H7 (cell line): ENCODE measurements at places on chromosomes 11 and 22.

DNA sequence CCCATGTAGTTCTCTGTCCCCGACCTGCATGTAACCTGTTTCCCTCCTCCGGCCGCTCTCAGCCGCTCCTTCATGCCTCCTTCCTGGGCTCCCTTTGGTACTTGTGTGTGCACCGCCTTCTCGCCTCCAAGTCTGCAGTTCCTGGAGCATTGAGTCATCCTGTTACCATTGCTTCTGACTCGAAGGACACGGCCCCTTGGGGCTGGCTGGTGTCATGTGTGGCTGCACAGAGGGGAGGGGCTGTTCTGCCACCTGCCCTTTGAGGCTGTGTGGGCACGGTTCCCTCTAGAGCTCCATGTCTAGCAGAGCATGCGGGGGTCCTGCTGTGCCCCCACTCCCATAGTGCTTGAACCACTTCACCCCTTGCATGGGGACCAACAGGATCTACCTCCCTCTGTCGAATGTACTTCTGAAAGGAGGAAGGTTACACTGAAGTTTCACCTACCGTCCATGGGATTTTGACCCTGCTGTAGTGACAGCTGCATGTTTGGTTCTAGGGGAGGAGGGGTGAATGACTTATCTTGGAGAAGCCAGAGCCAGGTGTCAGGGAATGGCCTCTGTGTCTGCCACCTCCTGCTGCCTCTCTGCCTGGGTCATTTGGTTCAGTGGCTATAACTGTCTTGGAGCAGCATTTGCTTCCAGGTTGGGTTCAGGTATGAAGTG, 39.6 kb downstream of the BCR start:
- DNase-seq, result no peak

- DNase-seq, result peak; percentile 13
Measured at GRCh38 chr11:55707029-55707428, 45.0 kb downstream of the OR4C6 start.

DNA sequence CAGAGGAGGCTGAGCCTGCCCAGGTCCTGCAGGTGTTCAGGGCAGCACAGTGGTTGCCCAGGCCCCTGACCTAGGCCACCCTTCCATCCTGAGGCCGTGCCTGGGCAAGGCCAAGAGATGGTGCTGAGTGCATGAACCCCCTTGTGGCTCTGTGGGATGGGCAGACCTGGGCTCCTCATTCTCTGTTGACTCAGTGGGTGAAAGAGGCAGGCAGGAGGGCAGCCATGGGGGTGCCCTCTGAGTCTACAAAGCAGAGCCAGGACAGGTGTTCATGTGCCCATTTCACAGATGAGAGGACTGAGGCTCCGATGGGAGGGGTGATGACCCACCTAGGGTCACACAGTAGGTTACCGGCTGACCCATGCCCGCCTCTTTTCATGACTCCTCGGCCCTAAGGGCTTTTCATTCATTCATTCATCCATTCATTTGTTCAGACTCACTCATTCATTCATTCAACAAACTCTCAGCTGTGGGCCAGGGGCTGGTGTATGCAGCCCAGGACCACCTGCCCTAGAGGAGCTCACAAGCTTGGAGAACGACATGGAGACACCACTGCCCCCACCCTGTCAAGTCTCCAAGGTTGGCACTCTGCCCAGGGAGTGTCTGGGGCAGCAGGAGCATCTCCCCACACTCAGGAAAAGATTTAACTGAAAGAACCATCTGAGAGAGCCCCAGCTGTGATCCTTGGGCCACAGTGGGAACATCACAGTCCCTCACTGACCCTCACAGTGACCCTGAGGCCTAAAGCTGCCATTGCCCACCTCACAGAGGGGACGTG, 40.5 kb downstream of the IGLL5 start:
- peak; percentile 22 for DNase-seq

DNA sequence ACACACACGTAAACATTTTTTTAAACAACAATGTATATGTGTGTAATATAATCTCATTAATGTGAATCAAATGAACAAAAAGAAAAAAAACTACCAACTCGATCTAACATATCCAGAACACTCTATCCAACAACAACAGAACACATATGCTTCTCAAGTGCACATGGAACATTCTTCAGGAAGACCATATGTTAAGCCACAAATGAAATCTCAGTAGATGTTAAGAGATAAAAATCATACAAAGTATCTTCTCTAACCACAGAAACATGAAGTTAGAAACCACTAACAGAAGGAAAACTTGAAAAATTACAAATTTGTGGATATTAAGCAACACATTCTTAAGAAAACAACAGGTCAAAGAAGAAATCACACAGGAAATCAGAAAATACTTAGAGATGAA, 25.5 kb upstream of the TMEM45B start:
- no peak for DNase-seq

GRCh38 chr11:130825561-130825960, 90.7 kb downstream of the SNX19 start:
- DNase-seq, result no peak

DNA sequence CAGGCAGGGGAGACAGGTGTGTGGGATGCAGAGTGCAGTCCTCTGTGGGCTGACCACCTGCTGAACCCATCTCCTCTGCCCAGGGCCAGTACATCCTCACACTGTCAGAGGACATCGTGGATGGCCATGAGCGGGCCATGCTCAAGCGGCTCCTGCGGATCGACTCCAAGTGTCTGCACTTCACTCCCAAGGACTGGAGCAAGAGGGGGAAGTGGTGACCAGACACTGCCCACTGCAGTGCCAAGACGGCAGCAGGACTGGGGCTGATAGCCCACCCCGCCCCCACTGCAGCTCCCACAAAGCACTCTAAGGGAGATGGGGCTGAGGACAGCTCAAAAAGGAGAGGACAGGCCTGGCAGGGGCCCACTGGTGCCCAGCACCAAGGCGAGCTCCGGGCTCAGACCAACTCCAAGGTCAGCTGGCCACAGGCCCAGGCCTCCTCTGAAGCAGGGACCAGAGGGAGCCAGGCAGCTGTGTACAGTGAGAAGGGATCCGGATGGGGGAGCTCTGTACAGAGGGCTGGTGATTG, 1.6 kb downstream of the RNASEH2C start:
- no peak for DNase-seq

DNA sequence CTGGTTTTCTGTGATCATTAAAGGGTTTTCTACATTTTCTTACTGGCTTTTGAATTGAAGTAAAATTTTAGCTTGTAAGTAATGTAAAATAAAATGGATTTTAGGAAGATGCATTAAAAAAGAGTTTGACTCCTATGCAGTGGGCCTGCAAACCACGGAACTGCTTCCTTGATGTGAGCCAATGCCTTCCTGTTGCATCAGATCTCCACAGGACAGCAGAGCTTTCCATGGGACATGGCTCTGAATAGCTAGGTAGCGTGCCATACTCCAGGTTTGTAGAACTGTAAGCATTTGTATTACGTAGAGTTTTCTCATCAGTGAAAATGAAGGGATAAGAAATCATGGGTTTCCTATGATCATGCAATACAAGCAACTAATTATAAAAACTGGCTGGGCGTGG, 133.4 kb downstream of the SWAP70 start:
- DNase-seq, result no peak

GRCh38 chr11:47109051-47109726, 67.5 kb downstream of the ARFGAP2 start:
- DNase-seq, result no peak

- DNase-seq, result no peak
Measured at GRCh38 chr11:99366546-99366945, 345.8 kb downstream of the CNTN5 start.

DNA sequence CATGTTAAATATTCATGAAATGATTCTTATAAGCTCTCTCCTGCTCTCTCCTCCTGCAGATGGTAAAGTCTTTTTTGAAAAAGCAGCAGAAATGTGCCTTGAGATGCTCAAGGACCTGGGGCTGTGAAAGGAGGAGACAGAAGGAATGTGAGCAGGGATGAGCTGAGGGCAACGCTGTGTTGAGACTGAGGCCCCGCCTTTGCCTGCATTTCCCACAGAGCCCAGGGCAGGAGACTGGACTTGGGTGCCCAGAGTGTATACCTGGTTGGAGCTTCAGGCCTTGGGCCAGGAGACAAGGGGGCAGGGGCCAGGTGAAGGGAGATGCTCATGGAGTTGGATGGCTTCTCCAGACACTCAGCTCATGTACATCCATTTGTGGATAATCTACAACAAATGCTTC, 39.2 kb downstream of the CEP164 start:
- no peak for DNase-seq

- no peak for DNase-seq
Measured at GRCh38 chr11:78429660-78430059, 12.0 kb upstream of the GAB2 start.

DNA sequence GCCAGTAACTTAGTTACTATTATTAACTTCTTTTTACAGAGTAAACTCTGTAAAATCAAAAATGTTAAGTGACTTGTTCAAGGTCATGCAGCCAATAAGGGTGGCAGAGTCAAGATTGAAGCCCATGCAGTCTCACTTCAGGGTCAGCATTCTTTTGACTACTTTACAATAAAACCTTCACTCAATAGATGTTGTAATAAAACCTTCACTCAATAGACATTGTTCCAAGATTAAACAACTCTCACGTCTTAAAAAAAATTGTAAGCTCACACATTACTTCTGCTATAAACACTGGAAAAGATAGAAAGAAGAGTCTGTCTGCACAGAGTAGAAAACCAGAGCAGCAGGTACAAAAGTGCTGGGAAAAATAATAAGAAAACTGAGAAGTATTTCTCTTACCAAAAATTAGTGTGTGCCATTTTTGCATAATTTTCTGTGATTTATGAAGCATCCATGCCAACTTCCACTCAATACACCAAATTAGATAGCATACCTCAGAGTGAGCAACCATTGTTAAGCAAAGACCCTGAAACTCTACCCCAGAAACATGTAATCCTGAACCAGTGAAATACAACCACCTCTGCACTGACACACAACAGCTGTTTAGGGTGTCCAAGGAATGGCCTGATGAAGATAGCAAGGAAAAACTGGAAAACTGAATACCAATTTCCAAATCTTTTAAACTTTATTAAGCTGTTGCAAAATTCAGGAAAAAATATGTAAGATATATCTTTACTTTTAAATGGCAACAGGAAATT, 4.9 kb upstream of the SOX6 start:
- DNase-seq, result no peak

- peak; percentile 85 for DNase-seq
Measured at GRCh38 chr11:33869481-33870422, 22.1 kb downstream of the LMO2 start.

DNA sequence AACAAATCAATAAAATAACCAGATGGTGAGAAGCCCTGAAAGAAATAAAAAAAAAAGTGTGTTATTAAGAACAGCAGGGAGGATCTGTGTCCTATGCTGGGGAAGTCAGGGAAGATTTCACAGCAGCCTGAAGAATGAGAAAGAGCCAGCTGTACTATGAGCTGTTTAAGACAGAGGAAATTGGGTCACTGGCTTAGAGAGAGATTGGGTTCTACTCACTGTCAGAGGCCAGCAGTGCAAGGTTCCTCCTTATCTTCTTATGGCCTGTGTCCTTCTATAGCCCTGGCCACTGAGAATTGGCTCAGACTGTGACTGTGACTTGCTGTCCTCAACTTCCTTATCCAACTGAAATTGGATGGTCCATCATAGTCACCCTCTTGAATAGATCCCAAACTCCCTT, 54.8 kb upstream of the FDX1 start:
- DNase-seq, result no peak
